ENCODE measurements at places on chromosomes 12 and 14.
A peak's percentile ranks its signal among the peaks of the same experiment; 100 is the strongest.

GRCh38 chr12:106195621-106196027 is 52.2 kb downstream of the CKAP4 start:
- DNase-seq, result no peak

DNA sequence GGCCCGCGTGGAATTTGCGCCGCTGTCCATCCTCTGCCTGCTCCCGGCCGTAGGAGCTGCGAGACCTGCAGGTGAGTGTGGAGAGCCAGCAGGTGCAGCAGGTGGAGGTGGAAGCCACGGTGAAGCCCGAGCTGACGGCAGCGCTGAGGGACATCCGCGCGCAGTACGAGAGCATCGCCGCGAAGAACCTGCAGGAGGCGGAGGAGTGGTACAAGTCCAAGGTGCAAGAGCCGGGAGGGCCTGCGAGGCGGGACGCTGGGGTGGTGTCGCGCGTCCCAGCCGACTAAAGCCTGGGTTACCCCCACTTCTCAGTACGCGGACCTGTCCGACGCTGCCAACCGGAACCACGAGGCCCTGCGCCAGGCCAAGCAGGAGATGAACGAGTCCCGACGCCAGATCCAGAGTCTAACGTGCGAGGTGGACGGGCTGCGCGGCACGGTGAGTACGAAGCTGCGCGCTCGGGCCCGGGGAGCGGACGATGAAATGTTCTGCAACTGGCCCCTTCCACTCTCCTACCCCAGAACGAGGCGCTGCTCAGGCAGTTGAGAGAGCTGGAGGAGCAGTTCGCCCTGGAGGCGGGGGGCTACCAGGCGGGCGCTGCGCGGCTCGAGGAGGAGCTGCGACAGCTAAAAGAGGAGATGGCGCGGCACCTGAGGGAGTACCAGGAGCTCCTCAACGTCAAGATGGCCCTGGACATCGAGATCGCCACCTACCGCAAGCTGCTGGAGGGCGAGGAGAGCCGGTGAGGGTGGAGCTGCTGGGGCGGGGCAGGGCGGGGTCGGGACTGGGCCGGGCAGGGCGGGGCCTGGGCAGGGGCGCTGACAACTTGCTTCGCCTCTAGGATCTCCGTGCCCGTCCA is 2.1 kb downstream of the PRPH start:
- peak; percentile 86 for DNase-seq

DNA sequence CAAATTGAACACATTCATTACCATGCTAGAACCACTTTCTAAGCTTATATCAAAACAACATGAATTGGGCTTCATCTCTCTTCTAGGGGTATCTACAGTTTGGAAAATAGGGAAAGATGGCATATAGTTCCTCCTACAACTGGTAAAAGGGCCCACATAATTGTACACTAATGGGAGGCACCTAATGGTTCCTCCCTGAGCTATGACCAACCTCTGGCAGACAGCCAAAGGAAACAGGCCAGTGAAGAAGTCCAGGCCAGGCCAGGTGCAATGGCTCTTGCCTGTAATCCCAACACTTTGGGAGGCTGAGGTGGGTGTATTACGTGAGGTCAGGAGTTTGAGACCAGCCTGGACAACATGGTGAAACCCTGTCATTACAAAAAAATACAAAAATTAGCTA is 23.2 kb upstream of the APOF start:
- DNase-seq, result no peak

- no peak for DNase-seq
Measured at GRCh38 chr12:107474639-107475539, 210.7 kb upstream of the PWP1 start.

DNA sequence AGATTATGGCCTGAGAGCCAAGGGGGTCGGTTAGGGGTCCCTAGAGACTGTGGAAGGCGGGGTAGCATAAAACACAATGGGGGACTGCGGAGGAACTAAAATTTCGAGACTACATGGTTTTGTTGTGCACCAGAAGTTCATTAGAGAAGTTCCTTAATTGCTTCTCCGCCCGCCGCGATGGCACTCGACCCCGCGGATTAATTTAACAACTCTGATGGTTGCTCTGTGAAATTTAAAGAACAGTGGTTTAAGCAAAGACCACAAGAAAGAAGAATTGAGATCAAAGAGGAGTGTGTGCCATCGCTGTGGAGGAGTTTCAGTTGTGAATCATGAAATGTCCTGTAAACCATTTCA is 1.4 kb upstream of the CCDC88C start:
- DNase-seq, result no peak

- DNase-seq, result no peak
Measured at GRCh38 chr12:10732549-10732948, 9.4 kb upstream of the YBX3 start.
